Type B pancreatic cell (in vitro differentiated cells): ENCODE measurements at places on chromosomes 16 and 17. TPM values are rescaled to one million over a fixed set of nuclear protein-coding genes. Genes with fewer than 3 reads are reported as not detected.
A peak's percentile ranks its signal among the peaks of the same experiment; 100 is the strongest.

- DNase-seq: no peak
Measured at GRCh38 chr17:34371405-34372100, 8.5 kb upstream of the CCL1 start.

DNA sequence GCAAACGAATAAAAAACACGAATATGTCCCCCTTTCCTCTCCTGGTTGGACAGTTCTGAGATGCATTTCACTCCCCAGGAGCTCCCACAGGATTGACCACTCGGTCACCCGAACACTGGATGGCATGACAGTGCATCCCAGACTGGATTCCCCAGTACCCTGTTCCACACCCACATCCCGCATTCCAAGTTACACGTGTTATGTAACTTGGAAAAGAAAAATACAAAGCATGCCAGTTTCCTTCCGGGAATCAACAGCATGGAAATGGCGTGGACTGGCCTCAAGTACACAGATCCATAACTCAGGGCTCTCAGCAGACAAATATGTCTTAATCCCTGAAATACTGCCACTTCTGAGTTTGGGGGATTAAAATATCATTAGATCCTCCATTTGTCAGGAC lies 12.6 kb upstream of the KLHL36 start:
- no peak for DNase-seq

DNA sequence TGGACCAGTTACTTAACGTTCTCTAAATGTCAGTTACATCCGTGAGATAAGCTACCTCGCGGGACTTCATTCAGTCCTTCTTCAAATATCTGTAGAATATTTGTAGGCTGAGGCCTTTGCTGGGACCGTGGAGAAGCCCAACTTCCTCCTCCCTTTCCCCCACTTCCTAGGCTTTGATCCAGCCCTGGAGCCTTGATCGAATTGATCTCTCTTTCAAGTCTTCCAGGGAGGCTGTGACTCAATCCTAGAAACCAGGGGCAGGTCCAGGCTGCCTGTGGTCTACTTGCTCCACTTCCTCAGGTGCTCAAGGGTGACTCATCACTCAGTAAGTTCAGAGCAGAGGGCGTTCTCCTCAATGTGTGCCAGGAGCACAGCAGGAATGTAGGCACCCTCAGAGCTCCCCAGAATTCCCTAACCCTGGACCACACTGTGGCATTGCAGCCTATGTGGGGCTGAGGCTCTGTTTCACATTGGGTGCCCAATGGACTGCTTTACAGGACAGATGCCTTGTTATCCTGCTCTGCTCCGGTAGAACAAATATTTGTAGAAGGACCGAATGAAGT lies 11.2 kb upstream of the CEP20 start:
- no peak for DNase-seq

- DNase-seq: no peak
Measured at GRCh38 chr17:4635823-4636375, 5.6 kb downstream of the ALOX15 start.

IRX6 gene
- 0.71 and 1.5 TPM in 2 replicates for total RNA-seq

TMEM100 gene
- total RNA-seq: 2.5 and 21.4 TPM in 2 replicates

RHBDF1 gene
- 25.3 and 27.3 TPM in 2 replicates for total RNA-seq

FBXW10B gene
- 2.4 and 3.3 TPM in 2 replicates for total RNA-seq

GRCh38 chr17:75346906-75347305 lies 57.7 kb upstream of the SLC25A19 start:
- no peak for DNase-seq

DNA sequence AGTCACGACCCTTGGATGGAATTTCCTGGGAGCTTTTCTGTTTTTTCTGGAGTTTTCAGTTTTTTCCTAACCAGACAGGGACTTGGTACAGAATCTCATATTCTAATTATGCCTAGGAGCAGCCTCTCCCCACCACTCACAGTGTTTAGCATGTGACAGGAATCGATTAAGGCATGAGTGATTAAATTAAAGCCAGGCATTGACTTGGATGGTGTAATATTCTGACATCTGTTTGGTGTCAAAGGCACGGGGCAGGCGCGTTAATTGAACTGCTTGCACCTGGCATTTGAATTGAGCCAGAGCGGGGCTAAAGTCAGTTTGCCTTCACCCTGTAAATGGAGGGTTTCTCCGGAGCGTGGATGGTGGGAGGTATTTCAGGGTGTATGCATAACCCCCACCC lies 11.9 kb downstream of the MAPT start:
- DNase-seq: no peak

C17orf78 gene
- 1.6 TPM in 1 of 2 replicates, not detected in the other for total RNA-seq

TNFRSF13B gene
- not detected in 2 replicates for total RNA-seq

- no peak for DNase-seq
Measured at GRCh38 chr16:87637357-87637756, 35.0 kb downstream of the JPH3 start.

YBX2 gene
- total RNA-seq: 4.5 and 7.0 TPM in 2 replicates

DNA sequence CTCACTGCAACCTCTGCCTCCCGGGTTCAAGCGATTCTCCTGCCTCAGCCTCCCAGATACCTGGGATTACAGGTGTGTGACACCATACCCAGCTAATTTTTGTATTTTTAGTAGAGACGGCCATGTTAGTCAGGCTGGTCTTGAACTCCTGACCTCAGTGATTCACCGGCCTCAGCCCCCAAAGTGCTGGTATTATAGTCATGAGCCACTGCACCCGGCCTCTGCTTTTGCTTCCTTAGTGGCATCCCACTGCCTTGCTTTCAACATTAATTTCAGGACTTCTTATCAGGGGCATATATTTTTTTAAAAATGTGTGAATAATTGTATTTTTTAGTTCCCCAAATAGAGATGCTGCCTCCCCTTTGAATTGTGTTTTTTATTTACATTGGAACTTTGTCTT lies 98.8 kb downstream of the SYCE1L start:
- DNase-seq: no peak

DNA sequence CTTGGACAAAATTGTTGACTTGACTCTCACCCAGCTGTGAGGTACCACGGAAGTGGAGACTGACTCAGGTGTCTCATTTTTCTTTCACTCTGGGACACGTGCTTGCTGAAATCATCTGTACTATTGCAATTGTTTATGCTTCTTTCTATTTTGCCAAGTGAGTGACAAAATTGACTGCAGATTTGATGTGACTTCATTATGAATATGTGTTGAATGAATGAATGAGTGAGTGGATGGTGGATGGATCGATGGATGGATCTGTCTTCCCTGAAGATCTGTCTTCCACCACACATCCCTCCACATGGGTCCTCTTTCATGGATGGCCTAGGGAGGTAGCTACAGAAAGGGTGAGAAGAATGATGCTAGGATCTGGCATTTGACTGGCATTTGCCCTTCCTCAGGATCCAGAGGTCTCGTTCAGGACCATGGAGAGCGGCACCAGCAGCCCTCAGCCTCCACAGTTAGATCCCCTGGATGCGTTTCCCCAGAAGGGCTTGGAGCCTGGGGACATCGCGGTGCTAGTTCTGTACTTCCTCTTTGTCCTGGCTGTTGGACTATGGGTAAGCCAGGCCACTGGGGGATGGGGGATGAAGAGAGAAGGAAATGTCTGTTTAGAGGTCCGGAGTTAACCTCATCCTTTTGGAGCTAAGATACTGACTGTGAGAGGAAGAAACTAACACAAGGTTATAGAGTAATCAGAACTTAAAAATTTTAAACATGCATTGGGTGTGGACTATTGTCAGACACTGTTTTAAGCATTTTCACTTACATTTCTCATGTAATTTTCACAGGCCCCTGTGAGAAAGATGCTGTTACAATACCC lies 12.7 kb downstream of the SLC5A11 start:
- DNase-seq: peak; percentile 75

GRCh38 chr17:7217113-7217987 lies 2.3 kb downstream of the DLG4 start:
- no peak for DNase-seq

EVI2A gene
- not detected in 2 replicates for total RNA-seq

DNA sequence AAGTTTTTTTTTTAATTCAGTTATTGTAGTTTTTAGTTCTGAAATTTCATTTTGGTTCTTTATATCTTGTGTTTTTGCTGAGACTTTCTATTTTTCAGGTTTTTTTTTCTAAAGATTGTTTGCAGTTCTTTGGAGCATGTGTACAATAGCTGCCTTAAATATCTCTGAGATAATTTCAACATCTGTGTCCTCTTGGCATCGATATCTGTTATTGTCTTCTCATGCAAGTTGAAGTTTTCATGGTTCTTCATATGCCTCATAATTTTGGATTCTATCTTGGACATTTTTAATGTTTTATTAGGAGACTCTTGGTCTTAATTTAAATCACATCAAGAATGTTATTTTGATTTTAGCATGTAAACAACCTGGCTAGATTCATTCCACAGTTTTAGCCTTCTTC lies 22.8 kb downstream of the COX11 start:
- no peak for DNase-seq

- DNase-seq: no peak
Measured at GRCh38 chr17:82745524-82745923, 6.3 kb upstream of the TBCD start.

DNA sequence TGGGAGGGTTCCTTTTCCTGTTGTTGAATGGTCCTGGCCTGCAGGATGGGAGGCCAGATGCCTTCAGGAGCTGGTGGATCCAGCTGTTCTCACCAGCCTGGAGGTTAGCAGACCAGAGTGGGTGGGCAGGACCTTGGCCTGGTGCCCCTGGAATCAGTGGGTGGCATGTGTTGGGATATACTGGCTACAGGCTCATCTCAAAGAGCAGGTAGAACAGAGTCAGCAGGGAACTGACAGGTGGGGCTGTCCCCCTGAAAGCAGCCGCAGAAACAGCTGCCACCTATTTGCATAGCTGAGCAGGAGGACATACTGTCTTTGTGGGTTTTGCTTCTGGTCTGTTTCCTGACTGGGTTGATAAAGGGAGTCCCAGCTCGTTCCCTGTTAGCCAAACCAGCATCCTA lies 144.1 kb downstream of the RAB11FIP4 start:
- DNase-seq: no peak

- DNase-seq: no peak
Measured at GRCh38 chr17:28759256-28759865, 15.6 kb downstream of the TRAF4 start.

KRT33B gene
- not detected in 2 replicates for total RNA-seq

UTP4 gene
- 42.5 and 51.9 TPM in 2 replicates for total RNA-seq

CRISPLD2 gene
- total RNA-seq: 17.8 and 57.2 TPM in 2 replicates

GAS7 gene
- 5.9 and 19.5 TPM in 2 replicates for total RNA-seq

- DNase-seq: no peak
Measured at GRCh38 chr17:82043507-82043906, 6.0 kb upstream of the DCXR start.

DNA sequence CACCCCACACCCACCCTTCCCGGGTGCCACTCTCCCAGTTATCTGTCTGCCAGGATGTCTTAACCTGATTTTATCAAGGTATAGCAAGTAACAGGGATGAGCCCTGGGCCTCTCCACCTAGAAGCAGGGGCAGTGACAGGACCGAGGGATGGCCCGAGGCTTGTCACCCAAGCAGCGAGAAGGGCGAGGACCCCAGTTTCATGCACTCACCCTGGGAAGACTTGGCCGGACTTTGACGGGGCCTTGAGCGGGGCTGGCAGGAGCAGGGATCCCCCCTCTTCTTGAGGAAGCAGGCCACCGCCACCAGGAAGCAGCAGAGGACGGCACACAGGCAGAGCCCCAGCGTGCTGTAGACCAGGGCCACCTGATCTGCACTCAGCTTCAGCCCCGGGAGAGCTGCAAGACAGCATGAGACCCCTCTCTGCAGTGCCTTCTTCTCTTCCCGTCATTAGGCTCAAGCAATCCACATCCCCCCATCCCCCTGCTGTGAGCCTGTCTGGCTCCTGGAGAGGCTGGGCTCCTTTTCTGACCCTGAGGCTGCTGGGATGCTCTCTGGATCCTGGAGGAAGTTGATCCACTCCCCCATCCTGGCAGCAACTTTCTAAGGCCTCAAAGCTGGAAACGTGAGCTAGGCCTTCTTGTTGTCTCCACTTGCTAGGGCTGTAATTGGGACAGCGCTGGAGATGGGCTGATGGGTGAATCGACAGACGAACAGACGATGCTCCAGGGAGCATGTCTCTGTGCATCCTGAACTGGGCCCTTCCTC lies 31.6 kb downstream of the TNFRSF13B start:
- no peak for DNase-seq

- DNase-seq: no peak
Measured at GRCh38 chr17:8369944-8370343, 6.6 kb downstream of the KRABD2 start.

- DNase-seq: no peak
Measured at GRCh38 chr16:79278506-79278905, 322.0 kb downstream of the MAF start.

- DNase-seq: no peak
Measured at GRCh38 chr17:50192144-50192617, 9.2 kb downstream of the COL1A1 start.

CDH13 gene
- total RNA-seq: 3.1 and 46.4 TPM in 2 replicates

P2RX1 gene
- total RNA-seq: 0.36 TPM in 1 of 2 replicates, not detected in the other

SLC2A4 gene
- total RNA-seq: 1.2 and 4.0 TPM in 2 replicates

PRKCA gene
- 13.4 and 16.1 TPM in 2 replicates for total RNA-seq

GRCh38 chr17:55774846-55775271 lies 24.0 kb downstream of the PCTP start:
- no peak for DNase-seq

DNA sequence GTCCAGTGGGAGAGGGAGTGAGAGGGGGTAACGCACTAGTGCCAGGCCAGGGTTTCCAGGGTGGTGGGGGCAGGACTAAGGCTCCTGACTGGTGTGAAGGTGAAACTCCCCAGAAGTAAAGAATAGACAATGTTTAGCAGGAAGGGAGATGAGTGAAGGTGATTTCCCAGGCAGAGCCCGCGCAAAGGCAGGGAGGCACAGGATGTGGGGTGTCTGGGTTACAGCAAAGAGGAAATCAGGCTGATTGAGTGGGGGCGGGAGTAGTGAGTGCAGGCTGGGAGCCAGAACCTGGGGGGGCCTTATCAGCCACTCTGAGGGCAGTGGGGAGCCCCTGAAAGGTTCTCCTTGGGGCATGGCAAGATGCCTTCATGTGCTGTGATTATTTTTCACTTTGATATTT lies 167.5 kb downstream of the UTP18 start:
- DNase-seq: no peak

ABCA6 gene
- total RNA-seq: 0.36 and 0.48 TPM in 2 replicates

- DNase-seq: no peak
Measured at GRCh38 chr17:77840513-77841165, 117.9 kb upstream of the TNRC6C start.

SAMD14 gene
- total RNA-seq: 2.2 and 14.1 TPM in 2 replicates

DDX19B gene
- 27.4 and 32.2 TPM in 2 replicates for total RNA-seq

DNA sequence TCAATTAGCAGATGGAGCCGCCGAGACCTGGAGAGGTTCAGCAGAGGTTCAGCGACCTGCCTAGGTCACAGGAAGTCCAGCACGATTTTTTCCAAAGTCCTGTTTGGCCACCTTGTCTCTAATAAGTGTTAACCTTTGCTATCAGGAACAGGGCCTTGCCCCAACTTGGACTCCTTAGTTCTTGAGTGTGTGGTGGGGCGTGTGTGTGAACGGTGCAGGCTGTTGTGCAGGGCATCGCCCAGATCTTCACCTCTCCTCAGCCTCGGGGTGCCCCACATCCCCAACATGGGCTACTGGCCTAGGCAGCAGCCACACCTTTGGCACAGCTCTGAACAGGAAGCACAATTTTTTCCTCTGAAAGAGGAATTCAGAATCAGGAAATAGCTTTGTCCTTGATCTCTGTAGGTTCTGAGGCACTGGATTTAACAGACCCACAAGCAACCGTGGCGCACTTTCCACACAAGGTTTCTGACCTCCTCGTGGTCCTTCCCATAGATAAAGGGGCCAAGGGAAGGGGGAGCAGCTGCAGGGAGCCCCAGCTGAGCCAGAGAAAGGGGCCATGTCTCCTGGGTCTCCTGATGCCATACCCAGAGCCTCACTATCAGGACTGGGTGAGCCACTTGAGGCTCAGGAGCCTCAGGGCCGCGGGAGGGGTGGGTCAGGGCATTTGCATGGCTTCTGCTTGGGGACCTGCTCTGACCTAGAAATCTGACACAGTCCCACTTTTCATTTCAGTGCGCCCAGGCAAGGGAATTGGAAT lies 10.4 kb downstream of the MPRIP start:
- DNase-seq: peak; percentile 40

- no peak for DNase-seq
Measured at GRCh38 chr16:35510701-35511100, 2051.3 kb downstream of the TP53TG3F start.

TMIGD1 gene
- 0.24 TPM in 1 of 2 replicates, not detected in the other for total RNA-seq

KRT40 gene
- 2.3 and 5.5 TPM in 2 replicates for total RNA-seq
